ENCODE measurements at places on chromosomes 13 and 19.

DNA sequence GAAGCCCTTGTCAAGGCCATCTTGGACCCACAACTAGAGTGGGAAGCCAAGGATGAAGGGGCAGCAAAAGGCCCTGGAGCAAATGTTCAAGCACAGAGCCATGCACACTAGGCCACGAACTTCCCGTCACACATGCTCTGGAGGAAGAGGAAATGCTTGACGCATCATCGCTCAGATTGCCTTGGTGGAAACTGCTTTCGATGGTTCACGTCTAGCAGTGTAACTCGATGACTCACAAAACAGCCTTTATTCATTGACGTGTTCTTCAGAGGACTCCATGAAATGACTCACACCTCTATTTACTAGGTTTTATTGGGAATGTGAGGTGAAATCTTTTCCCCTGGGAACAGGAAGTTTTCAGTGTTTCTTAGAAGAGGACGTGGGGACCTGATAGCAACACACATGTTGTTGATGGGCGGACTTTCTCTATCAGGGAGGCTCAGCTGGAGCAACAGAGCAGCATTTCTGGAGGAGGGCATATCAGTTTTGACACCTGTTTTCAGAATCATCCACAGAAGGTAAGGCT lies 79.8 kb upstream of the FLT1 start:
- DNase-seq = peak; percentile 54

DNA sequence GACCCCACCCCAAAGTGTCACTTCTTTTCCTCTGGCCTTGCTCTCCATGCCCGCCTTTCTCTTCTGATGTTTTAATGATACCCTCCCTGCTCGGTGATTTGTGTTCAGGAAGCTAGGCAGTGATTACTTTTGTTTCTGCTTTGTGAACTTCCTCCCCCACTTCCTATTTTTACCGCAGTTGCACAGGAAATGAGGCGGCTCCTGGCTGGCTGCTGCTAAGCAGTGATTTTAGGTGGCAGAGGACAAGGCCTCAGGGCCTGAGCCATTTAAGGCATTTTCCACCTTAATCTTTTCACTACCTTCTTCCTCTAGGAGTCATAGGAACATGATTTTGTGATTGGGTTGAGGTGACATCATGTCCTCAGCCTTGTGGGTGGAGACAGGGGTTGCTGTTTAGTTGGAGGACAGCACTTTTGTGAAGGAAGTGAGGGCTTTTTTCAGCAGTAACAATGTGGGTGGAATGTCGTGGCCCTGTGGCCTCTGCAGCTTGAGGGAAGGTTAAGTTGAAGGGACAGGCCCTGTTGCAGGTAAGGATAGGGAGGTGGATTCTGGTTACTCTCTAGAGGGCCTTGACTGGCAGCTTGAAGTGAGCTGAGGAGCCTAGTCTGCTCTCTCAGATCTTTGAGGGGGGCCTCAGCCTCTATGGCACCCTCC lies 15.7 kb downstream of the GARRE1 start:
- DNase-seq = peak; percentile 79

- DNase-seq = no peak
These were observed 51.7 kb upstream of the EEF1AKMT1 start for GRCh38 chr13:20825477-20825875.

DNA sequence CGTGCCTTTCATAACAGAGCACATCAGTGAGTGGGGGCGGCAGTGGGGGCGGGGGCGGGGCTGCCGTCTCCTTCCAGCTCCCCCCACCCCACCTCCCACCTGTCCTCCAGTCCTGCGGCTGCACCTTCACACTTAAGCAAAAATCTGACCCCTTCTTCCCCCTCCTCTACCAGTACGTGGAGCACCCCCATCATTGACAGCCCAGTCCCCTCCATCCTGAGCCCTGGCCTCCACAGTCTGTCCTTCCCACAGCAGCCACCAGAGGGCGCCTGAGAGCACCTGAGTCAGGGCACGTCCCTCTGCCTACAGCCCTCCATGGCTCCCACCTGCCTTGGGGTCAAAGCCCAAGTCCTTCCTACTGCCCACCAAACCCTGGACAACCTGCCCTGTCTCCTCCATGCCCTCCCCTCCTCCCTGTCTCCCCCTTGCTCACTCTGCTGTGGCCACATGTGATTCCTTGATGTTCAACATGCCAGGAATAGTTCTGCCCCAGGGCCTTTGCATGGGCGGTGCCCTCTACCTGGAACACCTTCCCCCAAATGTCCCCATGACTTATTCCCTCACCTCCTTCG lies 4.0 kb downstream of the EBI3 start:
- DNase-seq = peak; percentile 63

DNA sequence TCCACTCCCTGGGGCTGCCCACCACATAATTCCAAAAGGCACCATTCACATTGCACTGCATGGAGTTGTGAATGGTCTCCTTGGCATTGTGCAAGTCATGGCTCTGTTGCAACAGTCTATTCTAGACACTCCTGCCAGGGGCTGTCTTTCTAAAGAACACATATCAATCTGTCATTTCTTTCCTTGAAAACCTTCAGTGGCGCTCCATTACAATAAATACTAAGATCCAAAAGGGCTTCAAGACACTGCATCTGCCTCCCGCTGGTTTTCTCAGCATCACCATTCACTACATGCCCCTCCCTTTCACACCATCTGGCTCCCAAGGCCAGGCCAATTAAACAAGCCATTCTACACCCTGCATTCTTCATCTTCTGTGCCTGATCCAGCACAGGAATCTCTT lies 32.2 kb upstream of the TM9SF2 start:
- peak; percentile 38 for DNase-seq

GRCh38 chr19:1524287-1524971 lies 552 bp downstream of the PLK5 start:
- DNase-seq = no peak

DNA sequence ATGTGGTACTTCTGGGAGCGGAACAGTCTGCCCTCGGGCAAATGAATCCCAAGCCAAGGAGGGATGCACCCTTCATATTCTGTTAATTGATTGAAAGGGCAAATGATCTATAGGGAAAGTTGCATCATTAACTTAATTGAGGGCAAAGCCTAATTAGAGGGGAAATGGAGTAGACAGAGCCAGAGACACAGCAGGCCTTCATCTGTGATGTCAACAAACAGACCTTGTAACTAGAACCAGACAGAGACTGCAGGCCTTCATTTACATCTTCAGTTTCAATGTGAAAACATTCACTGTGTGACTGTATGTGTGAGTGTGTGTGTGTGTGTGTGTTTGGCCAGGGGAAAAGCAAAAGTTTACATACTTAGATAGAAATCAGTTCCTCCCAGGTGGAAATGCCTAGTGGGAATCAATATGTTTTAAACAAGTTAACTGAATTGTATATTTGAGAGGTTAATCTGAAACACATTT lies 126.4 kb downstream of the SPRY2 start:
- no peak for DNase-seq

- no peak for DNase-seq
These were observed 314.8 kb downstream of the PCDH17 start for GRCh38 chr13:57946361-57946760.

DNA sequence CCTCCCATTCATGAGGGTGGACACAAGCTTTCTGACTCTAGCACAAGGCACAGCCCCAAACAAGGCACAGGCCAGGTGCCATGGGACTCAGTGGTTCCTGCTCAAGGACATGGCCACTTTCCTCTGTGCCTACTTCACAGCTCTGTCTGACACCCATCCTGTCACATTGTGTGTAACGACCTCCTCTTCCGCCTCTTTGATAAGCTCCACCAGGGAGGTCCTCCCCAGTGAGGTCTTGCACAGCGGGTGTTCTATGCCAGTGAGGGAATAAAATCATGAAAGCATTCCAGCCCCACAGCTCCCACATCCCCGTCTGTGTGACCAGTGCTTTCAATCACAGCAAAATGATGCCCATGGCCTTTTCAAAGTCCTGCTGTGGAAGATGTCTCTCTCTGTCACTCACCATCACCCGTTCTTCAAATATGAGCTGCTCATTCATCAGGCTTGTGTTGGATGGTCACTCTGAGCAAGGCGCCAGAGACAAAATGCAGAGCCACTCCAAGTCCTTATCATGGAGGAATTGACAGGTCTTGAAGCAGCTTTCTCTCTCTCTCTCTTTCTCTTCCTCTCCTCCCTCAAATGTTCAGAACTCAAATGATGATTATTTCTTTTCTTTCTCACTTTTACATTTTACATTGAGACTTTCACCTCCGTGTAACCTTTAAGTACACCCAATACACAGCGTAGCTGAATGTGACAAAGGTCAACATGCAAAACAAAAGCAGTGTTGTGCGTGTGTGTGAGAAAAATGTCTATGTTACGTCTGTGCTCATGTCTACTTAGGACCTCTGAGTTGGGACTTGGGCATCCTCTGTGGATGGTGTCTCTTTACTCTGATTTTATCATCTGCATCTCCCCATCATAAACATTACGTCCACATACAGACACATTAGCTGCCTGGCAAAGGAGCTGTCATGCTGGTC lies 8.0 kb upstream of the SPATA13 start:
- DNase-seq = no peak
